ENCODE measurements at places on chromosomes 1 and 21. TPM values are rescaled to one million over a fixed set of nuclear protein-coding genes. Genes with fewer than 3 reads are reported as not detected.

The SV2A gene
- 0.51 TPM for total RNA-seq

The C1orf50 gene
- 8.7 TPM for total RNA-seq

The APP gene
- total RNA-seq, result 321 TPM

The RAB25 gene
- not detected for total RNA-seq

The PBX1 gene
- 78.8 TPM for total RNA-seq

DNA sequence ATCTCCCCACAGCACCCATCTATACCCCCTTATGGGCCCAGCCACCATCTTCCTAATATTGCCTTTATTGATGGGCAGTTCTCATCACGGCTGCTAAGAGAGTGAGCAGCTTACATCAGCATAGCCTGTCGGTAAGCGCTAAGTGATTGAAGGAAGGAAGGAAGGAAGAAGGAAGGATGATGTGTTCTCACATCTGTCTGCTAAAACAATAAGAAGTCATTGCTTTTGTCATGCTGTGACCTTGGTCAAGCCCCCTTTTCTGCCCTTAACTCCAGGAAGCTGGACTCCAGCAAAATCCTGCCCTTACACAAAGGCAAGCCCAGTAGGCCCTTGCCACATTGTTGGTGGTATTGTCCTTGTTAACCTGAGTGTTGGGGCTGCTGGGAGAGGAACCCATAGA, 165.0 kb downstream of the ETS2 start:
- no peak for DNase-seq

DNA sequence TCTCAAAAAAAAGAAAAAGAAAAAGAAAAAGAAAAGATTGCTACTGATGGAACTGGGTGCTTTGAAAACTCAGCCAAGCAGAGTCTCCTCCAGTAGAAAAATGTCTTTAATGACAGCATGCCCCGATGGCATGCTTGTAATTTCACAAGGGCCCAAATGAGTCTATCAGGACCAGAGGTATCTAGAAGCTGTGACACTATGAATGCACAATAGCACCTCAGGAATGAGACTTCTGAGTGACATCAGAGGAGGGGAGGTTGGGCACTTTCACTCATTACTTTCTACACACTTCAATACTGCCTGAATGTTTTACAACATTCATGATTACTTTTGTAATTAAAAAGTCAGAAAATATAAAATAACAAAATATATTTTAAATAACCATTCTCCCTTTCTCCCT, 15.1 kb upstream of the CD58 start:
- no peak for DNase-seq

DNA sequence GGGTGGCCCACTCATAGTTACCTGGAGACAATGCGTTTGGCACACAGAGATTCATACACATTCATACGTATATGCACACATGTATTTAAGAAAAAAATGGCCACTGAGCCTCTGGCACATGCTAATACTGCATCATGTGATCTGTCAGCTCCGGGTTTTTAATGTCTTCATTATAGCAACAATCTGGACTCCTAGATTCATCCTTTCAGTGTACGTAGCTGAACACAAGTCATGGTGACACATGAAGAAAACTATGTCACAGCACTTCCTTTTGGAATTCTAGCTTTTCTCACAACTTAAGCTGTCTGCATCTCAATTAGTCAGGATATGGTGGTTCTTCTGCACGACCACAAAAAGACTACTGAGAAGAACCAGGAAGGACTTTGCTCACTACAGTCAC, 24.7 kb downstream of the HSF2BP start:
- no peak for DNase-seq

DNA sequence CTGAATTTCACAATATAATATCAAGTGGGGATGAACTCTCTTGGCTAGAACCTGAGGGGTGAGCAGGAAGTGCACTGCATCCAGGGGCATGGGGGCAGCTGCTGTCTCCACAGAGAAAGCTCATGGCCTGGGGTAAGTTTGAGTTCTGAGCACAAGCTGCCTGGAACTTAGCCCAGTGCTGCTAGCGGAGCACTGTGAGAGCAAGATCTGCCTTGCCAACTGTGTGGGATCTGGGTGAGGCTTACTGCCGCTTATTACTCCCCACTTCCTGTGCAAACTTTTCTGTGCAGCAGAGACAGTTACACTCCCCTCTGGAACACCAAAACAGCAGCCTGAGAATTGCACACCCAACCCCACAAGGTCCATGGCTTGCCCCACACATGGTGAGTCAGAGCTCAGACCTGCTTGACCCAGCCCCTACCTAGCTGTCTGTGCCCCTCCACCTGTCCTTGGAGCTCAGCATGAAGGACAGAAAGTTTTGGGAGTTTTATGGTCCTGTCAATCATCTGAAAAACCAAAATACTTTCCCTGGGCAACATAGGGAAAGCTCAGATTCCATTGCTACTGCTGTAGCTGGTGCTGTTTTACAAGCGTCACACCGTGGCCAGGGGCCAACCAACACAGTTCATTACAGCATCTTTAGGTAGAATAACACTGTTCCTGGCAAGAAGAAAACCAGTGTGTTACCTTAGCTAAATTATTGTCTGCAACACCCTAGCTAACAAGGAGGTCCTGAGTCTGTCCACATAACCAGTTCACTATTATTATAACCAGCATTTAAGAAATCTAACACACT, 762.1 kb upstream of the NEGR1 start:
- no peak for DNase-seq

- DNase-seq, result no peak
Observed at GRCh38 chr1:192758492-192758891, 50.3 kb upstream of the RGS2 start.

DNA sequence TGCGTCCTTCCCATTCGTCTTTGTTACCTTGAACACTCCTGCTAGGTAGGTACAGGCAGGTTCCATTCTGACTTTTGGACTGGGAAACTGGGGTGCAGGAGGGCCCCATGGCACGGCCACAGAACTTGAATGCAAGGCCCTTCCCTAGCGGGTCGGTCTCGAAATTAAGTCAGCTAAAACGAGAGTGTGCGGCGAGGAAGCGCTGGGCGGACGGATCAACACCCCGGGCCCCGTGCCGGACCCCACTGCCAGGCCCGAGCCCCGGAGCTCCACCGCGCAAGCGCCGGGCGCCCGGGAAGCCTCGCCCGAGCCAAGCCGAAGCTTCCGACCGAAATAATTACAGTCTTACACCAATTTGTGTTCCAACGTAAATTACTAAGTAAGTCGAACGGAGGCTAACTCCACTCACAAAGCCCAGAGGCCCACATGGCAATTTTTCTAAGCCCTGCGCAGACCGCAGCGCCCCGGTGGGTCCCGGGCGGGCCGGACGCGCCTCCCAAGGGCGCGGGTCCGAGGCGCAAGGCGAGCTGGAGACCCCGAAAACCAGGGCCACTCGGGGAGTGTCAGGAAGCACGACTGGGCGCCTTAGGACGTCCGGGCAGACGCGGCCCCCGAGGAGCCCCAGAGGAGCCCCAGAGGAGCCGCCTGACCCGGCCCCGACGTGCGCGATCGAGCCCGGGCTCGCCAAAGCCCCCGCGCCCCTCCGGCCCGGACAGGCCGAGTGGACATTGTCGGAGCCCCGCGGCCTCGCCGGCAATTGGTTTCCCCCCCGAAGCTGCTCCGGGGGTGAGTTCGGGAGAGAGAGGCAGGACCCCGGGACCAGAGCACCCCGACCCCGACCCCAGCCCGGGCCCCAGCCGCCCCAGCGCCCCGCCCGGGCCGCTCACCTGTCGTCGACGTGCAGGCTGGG, 624 bp downstream of the RIPK4 start:
- no peak for DNase-seq

- DNase-seq, result no peak
Observed at GRCh38 chr1:82392946-82393345, 592.2 kb downstream of the ADGRL2 start.

DNA sequence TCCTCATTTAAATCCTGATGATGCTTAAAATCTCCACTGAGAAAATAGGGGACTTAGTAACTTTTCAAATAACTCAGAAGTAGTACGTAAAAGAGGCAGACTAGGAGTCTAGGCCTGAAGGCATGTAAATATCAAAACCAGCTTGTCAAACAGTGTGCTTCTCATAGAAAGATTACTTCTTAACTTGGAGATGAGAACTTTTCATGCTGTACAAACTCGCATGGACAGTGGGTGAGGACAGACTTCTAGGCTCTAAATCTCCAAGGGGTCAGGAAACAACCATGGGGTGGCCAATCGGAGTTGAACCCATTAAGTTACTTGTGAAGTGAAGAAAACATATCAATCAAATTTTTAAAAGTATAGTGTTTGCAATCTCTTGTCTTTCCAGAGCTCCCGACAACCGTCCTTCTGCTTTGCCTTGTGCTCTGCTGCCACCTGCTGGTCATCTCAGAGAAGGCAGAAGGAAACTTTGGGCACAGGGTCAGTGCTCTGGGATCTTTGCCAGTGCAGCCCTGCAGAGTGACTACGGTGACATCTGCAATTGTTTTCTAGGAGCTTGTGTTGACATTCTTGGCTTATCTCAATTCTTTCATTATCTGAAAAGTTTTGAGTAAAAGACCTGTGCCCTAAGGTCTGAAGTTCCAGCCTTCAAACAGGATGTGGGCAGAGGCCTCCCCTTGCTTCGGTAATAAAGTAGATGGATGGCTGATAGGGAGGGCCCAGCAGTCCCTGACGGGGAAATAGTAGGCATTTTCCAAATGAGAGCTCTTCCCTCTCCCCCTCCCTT, 105.1 kb upstream of the PDE4B start:
- peak; percentile 88 for DNase-seq

- DNase-seq, result no peak
Observed at GRCh38 chr1:247362153-247362552, 30.5 kb upstream of the ZNF496 start.

DNA sequence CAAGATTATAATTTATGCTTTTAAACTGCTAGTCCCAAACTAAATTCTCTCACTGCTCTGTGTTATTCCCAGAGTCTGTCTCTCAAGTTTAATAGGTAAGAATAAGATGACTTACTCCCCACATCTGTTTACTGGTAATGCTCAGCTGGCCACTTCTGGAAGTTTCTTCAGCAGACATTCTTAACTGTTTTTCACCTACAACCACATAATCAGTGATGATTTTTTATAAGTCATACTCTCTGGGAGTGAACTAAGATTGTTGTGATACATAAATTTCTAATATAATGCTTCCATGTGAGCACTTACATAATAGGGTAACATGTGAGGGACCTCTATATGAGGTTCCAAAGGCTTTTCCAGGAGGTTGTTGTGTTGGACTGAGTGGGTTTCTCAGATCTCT, 8.7 kb downstream of the SLAMF7 start:
- DNase-seq, result no peak

GRCh38 chr1:176858433-176858916, 306.0 kb downstream of the ASTN1 start:
- DNase-seq, result no peak

DNA sequence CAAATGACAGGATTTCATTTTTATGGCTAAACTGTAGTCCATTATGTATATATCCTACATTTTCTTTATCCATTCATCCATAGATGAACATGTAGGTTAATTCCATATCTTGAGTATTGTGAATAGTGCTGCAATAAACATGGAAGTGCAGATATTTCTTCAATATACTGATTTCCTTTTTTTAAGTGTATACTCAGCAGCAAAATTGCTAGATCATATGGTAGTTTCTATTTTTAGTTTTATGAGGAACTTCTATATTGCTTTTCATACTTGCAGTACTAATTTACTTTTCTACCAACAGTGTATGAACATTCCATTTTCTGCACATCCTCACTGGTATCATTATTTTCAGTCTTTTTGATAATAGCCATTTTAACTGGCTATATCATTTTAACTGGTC, 30.1 kb downstream of the OR10J5 start:
- no peak for DNase-seq

- DNase-seq, result no peak
Observed at GRCh38 chr21:38861056-38861455, 55.3 kb downstream of the ETS2 start.

DNA sequence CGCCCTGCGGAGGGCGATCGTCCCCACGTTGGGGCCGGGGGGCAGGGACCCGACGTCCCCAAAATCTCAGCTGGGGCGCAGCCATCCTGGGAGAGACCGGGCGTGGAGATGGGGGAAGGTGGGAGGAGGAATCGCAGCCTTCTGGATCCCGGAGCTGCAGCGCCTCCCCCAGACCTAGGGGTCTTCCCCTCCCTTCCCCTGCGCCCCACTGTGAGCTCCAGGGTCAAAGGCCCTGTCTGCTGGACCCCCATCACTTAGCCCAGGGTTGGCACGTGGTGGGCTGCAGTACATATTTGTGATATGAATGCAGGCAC, 90.2 kb upstream of the VAMP3 start:
- no peak for DNase-seq

GRCh38 chr1:234683861-234684632, 74.1 kb upstream of the IRF2BP2 start:
- peak; percentile 67 for DNase-seq

GRCh38 chr1:5758859-5759578, 233.2 kb downstream of the NPHP4 start:
- no peak for DNase-seq

DNA sequence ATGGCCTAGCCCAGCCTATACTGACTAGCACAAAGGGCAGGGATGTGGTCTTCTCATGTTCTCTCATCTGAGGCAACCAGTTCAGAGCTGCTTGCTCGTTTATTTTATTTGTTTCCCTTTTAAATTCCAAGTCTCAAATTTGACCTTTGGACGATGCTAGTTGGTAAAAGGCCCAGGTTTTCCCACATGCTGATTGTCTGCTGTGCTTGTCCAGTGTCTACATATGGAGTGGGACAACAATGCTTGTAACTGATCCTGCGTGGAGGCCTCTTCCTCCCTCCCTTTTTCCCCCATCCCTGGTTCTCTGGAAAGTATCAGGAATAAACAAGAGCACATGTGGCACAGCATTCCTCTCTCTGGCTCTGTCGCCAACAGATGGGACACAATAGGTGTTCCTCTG, 34.0 kb upstream of the BEND5 start:
- no peak for DNase-seq

GRCh38 chr1:67653304-67653703, 31.7 kb upstream of the GADD45A start:
- no peak for DNase-seq

- DNase-seq, result no peak
Observed at GRCh38 chr1:91092503-91092902, 70.7 kb upstream of the ZNF644 start.

GRCh38 chr1:172818841-172819527, 160.1 kb downstream of the FASLG start:
- no peak for DNase-seq

- DNase-seq, result no peak
Observed at GRCh38 chr1:226560243-226560642, 11.7 kb downstream of the STUM start.

Measured in Right ventricle myocardium inferior (tissue), 1 donor.